SJSA1 (cell line): ENCODE measurements at places on chromosomes 2 and 18.

GRCh38 chr2:43225093-43225787 is 1.2 kb downstream of the ZFP36L2 start:
- DNase-seq, result peak; percentile 54

DNA sequence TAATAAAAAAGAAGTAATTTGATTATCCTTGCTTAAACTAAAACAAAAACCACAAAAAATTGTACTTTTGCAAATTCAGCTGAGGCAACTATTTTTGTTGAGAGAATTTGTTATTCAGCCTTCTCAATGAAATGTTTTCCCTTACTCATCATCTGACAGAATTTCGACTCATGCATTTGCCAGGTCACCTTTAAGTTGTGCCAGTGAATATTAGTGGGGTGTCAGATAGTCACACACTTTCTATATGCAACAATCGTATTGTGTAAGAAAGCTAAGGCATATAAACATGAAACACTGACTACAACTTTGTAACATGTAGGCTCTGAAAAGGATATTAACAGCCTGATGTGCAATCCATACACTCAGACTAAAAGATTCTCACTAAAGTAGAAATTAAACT is 1653.1 kb upstream of the SLC39A10 start:
- DNase-seq, result no peak

DNA sequence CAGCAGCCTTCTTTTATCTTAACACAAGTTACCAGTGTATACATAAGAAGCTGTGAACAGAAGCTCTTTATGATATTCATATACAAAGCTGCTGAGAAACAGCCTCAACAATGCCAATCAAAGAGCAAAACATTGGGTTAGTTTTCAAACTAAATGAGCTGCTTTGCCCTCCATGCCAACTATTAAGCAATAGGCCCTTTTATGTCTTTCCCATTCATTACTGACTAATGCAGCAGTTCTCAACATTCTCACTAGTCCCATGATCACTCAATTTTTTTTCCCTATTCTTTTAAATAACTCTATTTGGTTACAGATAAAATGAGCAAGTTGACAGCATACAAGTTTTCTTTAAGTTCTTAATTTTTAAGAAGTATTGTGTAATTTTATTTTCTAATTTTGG is 57.9 kb upstream of the FRZB start:
- DNase-seq, result no peak

DNA sequence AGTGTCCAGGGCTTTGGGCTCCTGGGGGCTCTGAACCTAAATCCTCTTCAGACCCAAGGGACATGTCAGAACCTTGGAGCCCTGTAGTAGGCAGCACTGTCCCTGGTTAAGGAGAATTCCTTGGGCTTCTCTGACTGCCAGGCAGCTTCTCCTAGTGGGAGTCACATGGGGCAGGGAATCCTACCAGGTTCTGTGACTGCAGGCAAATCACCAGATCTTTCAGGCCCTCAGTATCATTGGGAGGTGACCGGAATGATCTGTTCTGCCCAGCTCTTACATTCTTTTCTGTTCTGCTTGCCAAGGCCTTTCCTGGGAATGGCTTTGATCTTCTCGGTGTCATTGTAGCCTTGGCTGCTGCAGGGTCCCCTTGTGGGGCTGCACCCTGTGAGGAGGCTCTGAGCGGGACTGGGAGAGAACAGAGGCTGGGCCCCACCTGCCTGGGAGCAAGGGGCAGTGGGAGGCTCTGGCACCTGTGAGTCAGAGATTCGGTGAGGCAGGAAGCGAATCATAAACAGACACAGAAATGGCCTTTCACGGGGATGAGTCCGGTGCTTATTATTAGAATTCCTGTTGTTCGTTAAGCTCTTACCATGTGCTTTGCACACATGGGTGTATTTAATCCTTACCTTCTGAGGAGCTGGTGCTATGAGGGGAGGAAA is 14.1 kb downstream of the CEP68 start:
- no peak for DNase-seq

DNA sequence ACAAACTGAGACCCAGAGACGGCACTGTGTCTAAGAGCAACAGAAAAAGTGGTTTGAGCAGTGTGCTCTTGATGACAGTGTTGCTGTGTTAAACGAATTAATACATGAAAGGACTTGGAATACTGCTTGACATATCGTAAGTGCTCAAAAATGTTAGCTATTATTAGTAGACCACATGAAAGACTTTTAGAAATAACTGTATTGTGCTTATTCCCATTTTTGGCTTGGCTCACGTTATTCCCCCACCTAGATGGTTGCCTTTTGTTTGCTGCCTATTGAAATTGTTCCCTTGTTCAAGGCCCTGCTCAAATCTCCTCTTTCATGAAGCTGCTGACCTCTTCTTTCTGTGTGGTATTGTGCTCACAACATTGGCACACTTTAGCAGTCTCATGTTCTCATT is 27.8 kb upstream of the C2orf74 start:
- no peak for DNase-seq

DNA sequence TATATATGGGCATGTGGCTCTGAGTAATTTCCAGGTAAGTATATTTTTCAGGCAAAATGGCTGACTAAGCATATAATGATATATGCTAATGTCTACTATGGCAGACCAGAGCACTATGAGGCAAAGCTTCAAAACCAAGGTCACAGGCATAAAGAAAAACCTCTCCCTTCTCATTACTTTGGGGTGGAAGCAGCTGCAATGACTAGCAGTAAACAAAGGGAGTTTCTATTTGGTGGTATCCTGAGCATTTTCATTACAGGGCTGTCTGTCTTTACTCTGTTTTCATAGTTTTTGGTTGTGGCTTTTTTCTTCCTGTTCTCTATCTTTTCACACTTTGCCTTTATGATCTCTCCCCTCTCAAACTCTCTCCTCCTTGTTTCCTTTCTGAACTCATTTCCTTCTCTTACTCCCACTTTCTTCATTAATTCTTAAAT is 15.6 kb downstream of the PDE6D start:
- DNase-seq, result no peak

DNA sequence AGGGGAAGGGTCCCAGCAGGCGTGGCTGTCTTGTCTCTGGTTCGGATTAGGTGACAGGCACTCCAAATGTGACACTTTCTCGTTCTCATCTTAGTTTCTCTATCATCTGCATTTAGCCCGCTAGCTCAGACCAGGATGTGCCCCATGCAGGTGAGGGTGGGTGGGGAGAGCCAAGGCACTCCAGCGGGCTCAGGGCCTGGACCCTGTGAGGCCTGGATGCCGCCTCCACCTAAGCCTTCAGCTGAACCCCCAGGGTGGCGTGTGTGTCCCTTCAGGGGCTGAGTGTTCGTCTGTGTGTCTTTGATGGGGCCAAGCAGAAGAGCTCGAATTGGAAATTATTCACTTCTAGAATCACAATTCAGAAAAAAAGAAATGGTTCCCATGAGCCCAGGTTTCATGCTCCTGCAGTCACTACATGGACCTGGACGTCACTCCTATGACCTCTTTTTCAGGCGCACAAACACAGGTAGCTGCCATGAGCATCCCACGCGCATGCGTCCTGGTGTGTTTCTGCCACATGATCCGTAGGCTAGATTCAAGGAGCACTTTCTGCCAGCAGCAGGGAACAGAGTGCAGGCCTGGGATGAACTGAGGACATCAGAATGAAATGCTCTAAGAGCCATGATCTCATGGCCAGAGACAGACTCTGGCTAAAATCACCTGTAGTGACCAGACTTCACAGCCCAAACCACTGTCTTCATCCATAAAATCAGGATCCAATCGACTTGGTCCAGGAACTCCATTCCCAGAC is 25.8 kb downstream of the CIDEA start:
- no peak for DNase-seq

GRCh38 chr18:48806551-48807261 is 144.1 kb downstream of the SMAD7 start:
- DNase-seq, result peak; percentile 23
